Chondrocyte (in vitro differentiated cells): ENCODE measurements at places on chromosomes 3 and 15. TPM values are rescaled to one million over a fixed set of nuclear protein-coding genes. Genes with fewer than 3 reads are reported as not detected.
A peak's percentile ranks its signal among the peaks of the same experiment; 100 is the strongest.

Gene GOLGA8M
- total RNA-seq = 2.5 to 4.8 TPM (median 3.6 TPM) in 3 replicates

Gene ARHGEF26
- total RNA-seq = 3.2 to 6.0 TPM (median 3.5 TPM) in 3 replicates

Gene CCK
- total RNA-seq = not detected in 3 replicates

Gene PLA2G4E
- not detected in 3 replicates for total RNA-seq

Gene XIRP1
- total RNA-seq = 0.10 TPM in 2 of 3 replicates, not detected in the other

Gene GUCA1C
- total RNA-seq = not detected in 3 replicates

Gene AMIGO3
- total RNA-seq = 0.27 to 0.35 TPM in 2 of 3 replicates, not detected in the other

Gene OR5H14
- total RNA-seq = not detected in 3 replicates

Gene KLHL6
- not detected in 3 replicates for total RNA-seq

- peaks cover 48% of the 10 kb centered on the region for H3K36me3 ChIP-seq
- no peak for DNase-seq
- H3K4me1 ChIP-seq = peaks cover 8% of the 10 kb centered on the region
Measured at GRCh38 chr15:34892963-34893591, 76.5 kb downstream of the AQR start.

GRCh38 chr15:77907824-77908751 lies 169.4 kb downstream of the TBC1D2B start:
- DNase-seq = no peak
- H3K27me3 ChIP-seq = no peaks in the 10 kb centered on the region
- H3K4me1 ChIP-seq = peaks cover 33% of the 10 kb centered on the region
- peak overlapping the region; percentile 40 for H3K4me3 ChIP-seq

GRCh38 chr3:30890907-30891306 lies 3.6 kb downstream of the GADL1 start:
- H3K4me1 ChIP-seq = peaks cover 10% of the 10 kb centered on the region
- no peak overlapping the region for H3K27ac ChIP-seq
- no peaks in the 10 kb centered on the region for H3K36me3 ChIP-seq
- H3K4me3 ChIP-seq = no peak overlapping the region
- DNase-seq = no peak

DNA sequence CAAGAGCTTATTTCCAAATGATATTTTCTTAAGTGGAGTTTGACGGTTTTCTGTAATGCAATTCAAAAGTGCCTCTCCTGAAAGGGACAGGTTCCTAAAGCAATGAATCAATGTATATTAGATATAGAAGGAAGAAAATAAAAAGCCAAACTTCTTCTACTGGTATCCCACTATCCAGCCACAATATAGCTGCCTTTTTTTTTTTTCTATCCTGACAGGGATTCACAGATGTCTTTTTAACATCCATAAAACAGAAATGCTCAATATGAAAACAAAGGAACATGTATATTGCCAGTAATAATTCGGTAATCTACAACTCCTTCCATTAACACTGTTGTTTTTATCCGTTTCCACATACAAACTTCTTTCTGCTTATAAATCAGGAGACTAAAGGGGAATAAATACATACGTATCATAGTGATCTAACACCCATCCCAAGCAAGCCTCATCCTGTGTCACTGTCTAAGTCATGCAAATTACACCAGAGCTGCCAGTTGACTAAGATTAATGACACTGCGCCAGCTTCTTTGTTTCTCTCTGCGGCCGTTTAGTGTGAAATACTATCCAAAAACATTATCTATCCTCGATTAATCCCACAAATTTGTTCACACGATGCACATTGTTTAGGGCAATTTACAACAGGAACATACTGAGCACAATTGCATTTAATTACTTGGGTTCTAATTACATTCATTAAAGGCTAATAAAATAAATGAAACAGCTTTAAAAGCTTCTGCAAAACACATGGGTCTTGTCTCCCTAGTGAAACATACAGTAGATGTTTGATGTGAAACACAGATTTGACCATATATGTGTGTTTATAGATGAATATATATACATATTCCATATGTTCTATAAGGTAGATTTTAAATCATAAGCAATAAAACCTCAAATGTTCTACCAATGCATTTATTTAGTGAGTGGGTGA lies 51.9 kb upstream of the CDIN1 start:
- no peaks in the 10 kb centered on the region for H3K27me3 ChIP-seq
- no peak for DNase-seq
- H3K4me1 ChIP-seq = no peaks in the 10 kb centered on the region
- no peak overlapping the region for H3K27ac ChIP-seq

- DNase-seq = no peak
- H3K27ac ChIP-seq = no peak overlapping the region
- H3K27me3 ChIP-seq = no peaks in the 10 kb centered on the region
- H3K4me1 ChIP-seq = peaks cover 33% of the 10 kb centered on the region
- no peaks in the 10 kb centered on the region for H3K36me3 ChIP-seq
Measured at GRCh38 chr3:143301031-143301901, 181.7 kb downstream of the CHST2 start.

- H3K4me1 ChIP-seq = peaks cover 32% of the 10 kb centered on the region
- H3K36me3 ChIP-seq = peaks cover 2% of the 10 kb centered on the region
- H3K27me3 ChIP-seq = peaks cover 55% of the 10 kb centered on the region
- peak overlapping the region; percentile 51 for H3K4me3 ChIP-seq
- H3K27ac ChIP-seq = peak overlapping the region; percentile 63
Measured at GRCh38 chr3:147422601-147423536, 13.7 kb downstream of the ZIC1 start.

GRCh38 chr3:25888892-25889524 lies 99.1 kb downstream of the OXSM start:
- H3K27ac ChIP-seq = no peak overlapping the region
- H3K4me3 ChIP-seq = no peak overlapping the region
- peaks cover 3% of the 10 kb centered on the region for H3K27me3 ChIP-seq
- H3K36me3 ChIP-seq = no peaks in the 10 kb centered on the region
- no peak for DNase-seq

DNA sequence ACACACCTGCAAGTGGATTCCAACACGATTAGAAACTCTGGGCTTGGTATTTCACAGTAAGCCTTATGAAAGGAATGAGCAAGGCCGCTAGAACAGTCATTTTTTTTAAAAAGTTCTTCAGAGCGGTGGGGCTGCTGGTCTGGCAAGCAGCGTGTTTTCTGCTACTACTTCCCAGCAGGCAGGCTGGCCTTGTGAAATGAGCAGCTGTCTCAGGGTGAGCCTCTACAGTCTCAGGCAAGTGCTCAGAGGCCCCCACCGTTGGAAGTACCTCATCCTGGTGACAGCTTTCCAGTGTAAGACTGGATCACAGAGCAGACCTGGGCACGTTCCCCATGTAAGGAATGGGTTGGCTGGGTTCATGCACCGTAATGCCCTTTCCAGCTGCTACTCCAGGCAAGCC lies 119.2 kb downstream of the LRIG1 start:
- H3K27me3 ChIP-seq = no peaks in the 10 kb centered on the region
- H3K4me1 ChIP-seq = peaks cover 20% of the 10 kb centered on the region
- no peak overlapping the region for H3K4me3 ChIP-seq
- H3K27ac ChIP-seq = peak overlapping the region; percentile 2
- DNase-seq = no peak
- peaks cover 70% of the 10 kb centered on the region for H3K36me3 ChIP-seq

DNA sequence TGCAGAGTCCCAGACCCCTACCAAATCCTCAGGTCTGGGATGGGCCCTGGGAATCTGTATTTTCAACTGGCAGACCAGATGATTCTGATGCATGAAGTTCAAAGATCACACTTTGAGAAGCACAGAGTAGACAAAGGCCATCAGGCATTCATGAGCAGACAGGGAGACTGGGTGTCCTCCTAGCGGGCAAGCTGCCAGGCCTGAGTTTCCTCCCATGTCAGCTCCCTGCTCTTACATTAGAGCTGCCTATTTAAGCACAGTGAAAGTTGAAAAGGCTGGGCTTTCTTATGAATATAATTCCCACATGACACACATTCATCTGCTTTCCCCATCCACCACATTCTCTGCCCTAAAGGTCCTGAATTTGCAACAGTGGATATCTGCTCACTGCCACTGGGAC lies 14.0 kb downstream of the CAPN3 start:
- peaks cover 1% of the 10 kb centered on the region for H3K27me3 ChIP-seq
- no peak for DNase-seq
- H3K4me3 ChIP-seq = no peak overlapping the region
- H3K36me3 ChIP-seq = peaks cover 8% of the 10 kb centered on the region

DNA sequence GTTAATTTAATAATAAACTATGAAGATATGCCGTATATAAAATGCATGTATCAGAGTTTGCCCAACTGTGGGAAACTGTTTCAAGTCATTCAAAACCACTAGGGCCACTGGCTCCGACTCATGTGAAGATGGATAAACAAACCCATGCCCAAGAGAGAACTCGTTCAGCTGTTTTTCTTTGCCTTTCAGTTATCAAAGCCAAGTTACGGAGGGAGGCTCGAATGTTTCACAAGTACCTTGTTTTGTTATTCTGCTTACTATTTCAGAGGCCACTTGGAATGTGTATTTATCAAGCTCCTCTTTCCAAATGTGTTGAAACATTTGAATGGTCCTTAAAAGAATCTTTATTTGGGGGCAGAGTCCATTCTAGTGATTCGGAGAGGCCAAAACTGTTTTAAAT lies 82.1 kb downstream of the DUT start:
- H3K36me3 ChIP-seq = peaks cover 50% of the 10 kb centered on the region
- no peaks in the 10 kb centered on the region for H3K27me3 ChIP-seq
- peak overlapping the region; percentile 96 for H3K27ac ChIP-seq
- H3K4me3 ChIP-seq = peak overlapping the region; percentile 61

DNA sequence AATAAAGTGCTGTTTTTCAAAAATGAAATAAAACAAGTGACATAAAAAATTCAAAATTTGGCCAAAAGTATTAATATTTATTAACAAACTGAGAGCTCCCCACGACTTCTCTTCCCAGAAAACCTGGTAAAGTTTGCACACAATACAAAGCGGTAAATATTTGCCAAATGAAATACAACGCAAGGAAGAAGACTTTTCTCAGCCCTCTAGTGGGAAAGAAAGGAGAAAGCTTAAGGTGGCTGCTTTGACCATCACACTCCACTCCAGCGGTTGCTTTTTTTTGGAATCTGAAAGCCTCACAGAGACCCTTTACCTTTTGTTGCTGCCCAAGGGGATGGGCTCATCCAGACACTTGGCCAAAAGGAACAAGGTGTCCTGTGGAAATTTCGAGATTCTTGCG lies 1.1 kb upstream of the GK5 start:
- no peak for DNase-seq
- no peaks in the 10 kb centered on the region for H3K36me3 ChIP-seq
- H3K4me3 ChIP-seq = no peak overlapping the region
- H3K27ac ChIP-seq = no peak overlapping the region
- H3K4me1 ChIP-seq = peaks cover 29% of the 10 kb centered on the region
- no peaks in the 10 kb centered on the region for H3K27me3 ChIP-seq

DNA sequence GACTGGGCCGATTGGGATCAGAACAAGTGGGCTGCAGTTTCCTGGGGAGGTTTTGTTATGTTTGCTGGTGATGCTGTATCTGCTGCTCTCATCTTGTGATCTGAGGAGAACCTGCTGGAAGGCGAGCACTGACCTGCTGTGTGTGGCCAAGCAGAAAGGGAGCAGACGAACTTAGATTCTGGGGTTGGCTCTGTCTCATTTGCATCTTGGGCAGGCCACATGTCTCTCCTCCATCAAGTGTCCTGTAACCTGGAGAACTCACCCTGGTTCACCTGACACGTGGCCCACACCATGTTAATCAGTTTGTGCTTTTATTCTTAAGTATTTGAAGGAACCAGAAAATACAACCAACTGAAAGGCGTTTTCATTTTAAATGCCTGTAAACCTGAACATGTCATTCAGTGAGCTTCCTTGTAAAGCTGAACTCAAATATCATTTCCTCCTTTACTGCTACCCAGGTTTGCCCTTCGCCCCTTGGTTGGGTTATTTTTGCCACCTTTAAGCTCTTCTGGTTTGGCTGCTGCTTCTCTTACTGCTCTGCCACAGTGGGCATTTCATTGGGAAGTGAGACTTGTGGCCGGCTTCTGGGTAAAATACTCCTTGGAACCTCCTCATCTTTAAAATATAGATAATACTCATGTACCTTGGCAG lies 33.5 kb upstream of the TRAK1 start:
- H3K4me3 ChIP-seq = no peak overlapping the region
- no peaks in the 10 kb centered on the region for H3K36me3 ChIP-seq
- peaks cover 85% of the 10 kb centered on the region for H3K4me1 ChIP-seq
- H3K27ac ChIP-seq = peak overlapping the region; percentile 65
- H3K27me3 ChIP-seq = no peaks in the 10 kb centered on the region

- no peak for DNase-seq
- no peaks in the 10 kb centered on the region for H3K36me3 ChIP-seq
- H3K4me1 ChIP-seq = peaks cover 28% of the 10 kb centered on the region
- peak overlapping the region; percentile 91 for H3K27ac ChIP-seq
- peaks cover 24% of the 10 kb centered on the region for H3K27me3 ChIP-seq
- H3K4me3 ChIP-seq = peak overlapping the region; percentile 34
Measured at GRCh38 chr3:37712918-37713817, 148.5 kb upstream of the CTDSPL start.

DNA sequence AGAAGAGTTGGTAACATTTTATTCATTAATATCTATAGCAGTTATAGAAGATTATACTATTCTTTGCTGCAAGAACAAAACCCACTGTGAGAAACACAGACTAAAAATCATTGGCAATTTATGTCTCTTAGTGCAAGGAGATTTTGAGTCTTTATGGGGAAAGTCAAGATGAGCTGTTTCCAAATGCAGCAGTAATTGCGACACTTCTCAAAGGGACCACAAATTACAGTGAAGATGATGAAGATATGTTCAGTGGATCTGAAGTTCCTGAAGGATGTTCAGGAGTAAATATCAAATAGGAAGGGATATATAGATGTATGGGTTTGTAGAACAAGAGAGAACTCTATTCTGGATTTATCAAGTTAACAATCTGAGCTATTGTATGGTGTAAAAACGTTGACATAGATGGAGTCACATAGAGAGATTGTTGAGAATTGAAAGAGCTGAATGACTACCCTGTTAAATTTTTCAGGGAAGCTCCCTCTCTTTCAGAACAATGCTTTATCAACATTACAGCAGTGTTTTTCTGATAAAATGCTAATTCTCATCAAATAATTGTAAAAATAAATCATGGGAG lies 71.8 kb downstream of the DTWD1 start:
- H3K4me1 ChIP-seq = peaks cover 12% of the 10 kb centered on the region
- H3K27ac ChIP-seq = no peak overlapping the region
- DNase-seq = no peak
- H3K4me3 ChIP-seq = no peak overlapping the region
- no peaks in the 10 kb centered on the region for H3K36me3 ChIP-seq

- H3K27me3 ChIP-seq = peaks cover 1% of the 10 kb centered on the region
- no peak overlapping the region for H3K4me3 ChIP-seq
- peaks cover 1% of the 10 kb centered on the region for H3K36me3 ChIP-seq
- no peak for DNase-seq
Measured at GRCh38 chr3:57184526-57184925, 15.3 kb downstream of the HESX1 start.

DNA sequence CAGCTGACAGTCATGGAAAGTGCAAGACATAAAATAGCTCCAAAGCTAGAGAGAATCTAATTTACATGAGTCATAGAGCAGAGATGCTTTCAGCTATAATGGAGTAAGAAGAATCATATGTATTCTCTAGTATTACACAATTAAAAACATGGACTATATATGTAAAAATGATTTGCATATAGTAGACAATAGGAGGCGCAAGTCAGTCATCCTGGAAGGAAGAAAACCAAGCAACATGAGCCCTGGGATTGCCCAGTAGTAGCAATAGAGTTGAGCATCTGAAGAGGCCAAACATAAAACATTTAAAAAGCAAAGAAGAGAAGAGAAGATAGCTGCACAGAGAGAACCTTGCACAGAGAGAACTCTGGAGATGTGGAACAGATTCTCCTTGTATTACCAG lies 455.0 kb downstream of the EPHA3 start:
- DNase-seq = no peak
- no peak overlapping the region for H3K27ac ChIP-seq
- H3K36me3 ChIP-seq = no peaks in the 10 kb centered on the region
- H3K4me1 ChIP-seq = peaks cover 11% of the 10 kb centered on the region
